Smooth muscle cell of the brain vasculature (primary cell): ENCODE measurements at places on chromosomes 3 and 15.
A peak's percentile ranks its signal among the peaks of the same experiment; 100 is the strongest.

- DNase-seq, result no peak
Observed at GRCh38 chr3:29475854-29476253, 195.0 kb downstream of the RBMS3 start.

DNA sequence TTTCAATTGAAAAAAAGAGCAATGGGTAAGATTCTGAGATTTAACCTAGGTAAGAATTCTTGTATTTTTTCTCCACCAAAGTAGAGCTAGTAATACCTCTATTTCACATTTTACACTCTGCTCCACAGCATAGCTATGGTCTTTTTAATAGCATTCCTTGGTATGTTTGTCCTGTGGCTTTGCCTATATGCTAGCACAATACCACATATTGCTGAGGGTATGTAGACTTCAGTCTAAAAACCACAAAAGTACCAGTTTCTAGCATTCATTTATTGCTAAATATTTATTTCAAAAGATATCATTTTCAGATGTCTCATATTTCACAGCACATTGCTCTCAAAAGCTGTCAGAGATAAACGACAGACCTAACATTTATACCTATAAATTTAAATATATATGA is 18.2 kb upstream of the EOGT start:
- no peak for DNase-seq

DNA sequence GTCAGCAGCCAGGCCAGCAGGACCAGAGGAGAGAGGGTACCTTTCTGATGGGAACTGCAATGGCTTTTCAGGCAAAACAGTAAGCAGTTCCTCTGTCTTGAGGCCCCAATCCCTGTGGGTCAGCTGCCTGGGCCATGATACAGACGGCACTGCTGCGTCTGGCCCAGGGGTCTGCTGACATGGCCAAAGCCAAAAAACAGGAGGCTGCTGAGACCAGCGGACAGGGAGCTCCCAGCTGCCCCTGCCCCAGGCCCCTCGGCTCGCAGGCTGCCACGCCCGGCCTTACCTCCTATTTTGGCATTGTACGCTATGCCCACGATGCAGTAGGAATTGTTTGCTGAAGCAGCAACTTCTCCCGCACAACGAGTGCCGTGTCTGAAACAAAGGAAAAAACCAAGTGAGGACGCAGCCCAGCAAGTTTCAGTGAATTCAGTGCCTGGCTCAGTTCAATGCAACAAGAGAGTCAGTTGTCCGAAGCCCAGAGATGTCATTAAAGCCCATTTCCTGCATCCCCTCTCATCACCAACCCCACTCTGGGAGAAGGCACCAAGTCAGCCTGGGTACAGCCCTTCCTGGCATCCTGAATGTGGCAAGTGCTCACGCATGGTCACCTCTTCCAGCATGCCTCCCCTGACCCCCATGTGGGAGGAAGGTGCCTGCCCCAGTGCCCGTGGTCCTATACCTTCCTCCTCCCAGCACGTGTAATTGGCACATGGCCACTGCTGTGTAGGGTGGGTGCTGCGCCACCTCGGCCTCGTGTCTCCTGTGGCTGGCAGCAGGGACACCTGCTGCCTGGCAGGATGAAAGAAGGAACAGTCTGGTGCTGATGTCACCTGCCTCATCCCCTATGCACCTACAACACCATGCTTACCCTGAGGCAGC is 61.7 kb downstream of the PCSK6 start:
- DNase-seq, result no peak

GRCh38 chr3:853489-853888 is 239.3 kb upstream of the CNTN6 start:
- DNase-seq, result no peak

- DNase-seq, result no peak
Observed at GRCh38 chr3:62233065-62233464, 140.3 kb downstream of the FEZF2 start.

DNA sequence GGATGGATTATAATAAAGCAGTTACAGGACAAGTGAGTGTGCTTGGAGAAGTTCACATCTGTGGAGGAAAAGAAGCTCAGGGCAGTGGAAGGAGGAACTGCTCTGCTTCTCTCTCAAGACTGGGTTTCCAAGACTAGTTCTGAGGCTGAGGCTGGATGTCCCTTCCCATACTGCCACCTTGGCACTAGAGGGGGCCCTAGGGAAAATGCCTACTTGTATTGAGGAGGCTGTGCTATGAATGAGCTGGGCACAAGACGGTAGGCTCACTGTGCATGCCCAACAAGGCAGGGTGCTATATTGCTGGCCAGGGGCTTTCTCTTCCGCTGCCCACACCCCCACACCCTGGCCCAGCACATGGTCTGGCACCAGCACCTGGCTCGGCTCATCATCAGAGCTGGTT is 65.2 kb downstream of the SLCO2A1 start:
- DNase-seq, result no peak

- no peak for DNase-seq
Observed at GRCh38 chr3:112873632-112874031, 27.0 kb upstream of the CD200R1L start.

DNA sequence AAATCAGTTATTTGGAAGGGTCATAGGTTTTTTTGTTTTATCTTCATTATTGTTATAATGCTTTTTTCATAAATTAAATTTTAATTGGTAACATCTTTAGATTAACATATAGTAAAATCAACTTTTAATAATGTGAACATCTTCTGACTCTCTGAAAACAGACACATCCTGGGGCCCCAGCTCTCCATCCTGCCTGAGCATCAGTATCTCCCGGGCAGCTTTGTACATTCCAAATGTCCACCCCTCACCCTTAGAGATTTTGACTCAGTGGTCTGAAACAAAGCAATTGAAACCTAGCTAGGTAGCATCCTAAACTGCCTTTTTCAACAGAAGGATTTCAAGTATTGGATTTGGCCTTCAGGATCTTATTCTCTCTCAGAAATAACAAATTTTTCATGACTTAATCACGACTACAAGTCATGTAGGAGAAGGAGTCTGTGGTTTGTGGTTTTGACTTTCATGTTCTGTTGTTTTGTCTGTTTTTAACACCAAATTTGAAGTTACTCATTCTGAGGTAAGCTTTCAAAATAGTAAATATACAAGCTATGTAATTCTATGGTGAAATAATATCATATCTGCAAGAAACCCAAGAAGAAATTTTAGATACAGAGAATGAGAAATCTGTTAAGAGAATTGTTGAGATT is 147.3 kb upstream of the UBE2E2 start:
- DNase-seq, result peak; percentile 32

DNA sequence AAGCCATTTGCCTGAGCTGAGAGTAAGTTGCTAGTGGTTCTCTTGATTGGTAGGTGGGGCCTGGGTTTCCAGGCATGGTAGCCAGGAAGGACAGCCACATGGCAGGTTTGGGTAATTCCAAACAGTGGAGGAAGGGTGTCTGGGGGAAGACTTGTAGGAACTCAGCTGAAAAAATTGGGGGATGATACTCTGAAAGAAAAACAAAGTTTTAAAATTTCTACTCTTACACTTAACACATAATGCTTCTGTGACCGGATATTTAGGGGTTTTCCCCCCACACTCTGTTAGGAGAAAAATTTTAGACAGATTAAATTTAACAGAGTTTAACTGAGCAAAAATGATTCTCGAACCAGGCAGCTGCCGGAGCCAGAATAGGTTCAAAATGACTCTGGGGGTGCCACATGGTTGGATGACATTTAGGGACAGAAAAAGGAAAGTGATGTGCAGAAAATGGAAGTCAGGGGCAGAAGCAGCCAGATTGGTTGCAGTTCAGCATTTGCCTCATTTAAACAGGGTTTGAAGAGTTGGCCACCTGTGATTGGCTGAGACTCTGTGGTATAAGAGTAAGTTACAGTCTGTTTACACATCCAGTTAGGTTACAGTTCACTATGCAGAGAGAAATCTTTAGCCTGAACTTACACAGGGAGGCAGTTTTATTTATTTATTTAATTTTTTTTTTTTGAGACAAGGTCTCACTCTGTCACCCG is 8.1 kb downstream of the B2M start:
- no peak for DNase-seq

- DNase-seq, result no peak
Observed at GRCh38 chr15:40550341-40551037, 14.4 kb downstream of the CCDC32 start.
